Stimulated activated CD8-positive, alpha-beta memory T cell treated with anti-CD3 and anti-CD28 coated beads, Interleukin-4, amount 100 ng/mL, for 4 hours (primary cell): ENCODE measurements at places on chromosomes 6 and 20.

DNA sequence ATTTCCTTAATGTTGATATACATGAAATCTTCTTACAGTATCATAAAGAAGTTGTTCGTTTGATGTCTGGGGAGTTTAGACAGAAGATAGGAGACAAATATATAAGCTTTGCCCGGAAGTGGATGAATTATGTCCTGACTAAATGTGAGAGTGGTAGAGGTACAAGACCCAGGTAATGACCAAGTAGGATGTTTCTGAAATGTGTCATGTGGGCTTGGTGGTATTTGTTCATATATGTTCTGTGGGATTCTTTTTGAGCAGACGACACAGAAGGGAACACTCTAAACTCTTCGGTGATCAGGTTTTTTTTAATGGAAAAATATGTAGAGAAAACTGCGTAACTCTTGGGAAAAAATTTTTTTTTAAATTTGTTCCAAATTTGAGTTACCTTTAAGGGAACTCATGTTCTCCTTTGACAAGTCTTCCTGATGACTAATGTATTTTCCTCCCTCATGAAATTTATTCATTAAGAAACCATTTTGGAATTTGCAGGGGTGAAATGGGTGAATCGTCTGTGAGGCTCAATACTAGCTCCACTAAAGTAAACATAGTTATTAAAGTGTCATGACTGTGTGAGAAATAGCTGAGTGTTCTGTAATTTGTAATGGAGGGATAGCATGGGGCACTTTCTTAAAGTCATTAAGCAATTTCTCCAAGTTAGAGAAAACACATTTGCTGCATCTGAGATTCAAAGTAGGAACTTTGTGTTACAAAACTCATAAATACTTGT, 100.6 kb downstream of the MAP3K4 start:
- no peak for DNase-seq

DNA sequence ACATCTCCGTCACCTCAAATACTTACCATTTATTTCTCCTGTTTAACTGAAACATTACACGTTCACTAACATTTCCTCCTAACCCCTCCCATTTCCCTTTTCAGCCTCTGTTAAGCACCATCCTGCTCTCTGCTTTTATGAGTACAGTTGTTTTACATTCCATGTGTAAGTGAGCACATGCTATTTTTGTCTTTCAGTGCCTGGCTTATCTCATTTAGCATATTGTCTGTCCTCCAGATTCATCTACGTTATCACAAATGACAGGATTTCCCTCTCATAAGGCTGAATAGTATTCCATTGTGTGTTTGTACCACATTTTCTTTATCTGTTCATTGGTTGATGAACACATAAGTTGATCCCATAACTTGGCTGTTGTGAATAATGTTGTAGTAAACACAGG, 22.7 kb downstream of the TAF11 start:
- no peak for DNase-seq

DNA sequence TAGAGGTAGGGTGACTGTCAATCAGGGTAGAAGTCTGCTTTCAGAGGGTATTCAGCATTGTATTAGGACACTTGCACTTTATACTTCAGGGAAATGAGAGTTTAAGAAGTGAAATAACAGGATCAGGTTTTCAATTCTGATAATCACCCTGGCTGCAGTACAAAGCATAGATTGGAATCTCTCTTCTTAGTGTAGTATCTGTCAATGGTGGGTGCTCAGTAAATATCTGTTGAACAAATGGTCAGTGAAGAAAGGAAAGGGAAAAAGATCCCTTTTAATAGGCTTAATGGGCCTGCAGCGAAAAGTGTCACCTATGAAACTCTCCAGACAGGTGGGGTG, 18.7 kb downstream of the TUBB2B start:
- DNase-seq = no peak

DNA sequence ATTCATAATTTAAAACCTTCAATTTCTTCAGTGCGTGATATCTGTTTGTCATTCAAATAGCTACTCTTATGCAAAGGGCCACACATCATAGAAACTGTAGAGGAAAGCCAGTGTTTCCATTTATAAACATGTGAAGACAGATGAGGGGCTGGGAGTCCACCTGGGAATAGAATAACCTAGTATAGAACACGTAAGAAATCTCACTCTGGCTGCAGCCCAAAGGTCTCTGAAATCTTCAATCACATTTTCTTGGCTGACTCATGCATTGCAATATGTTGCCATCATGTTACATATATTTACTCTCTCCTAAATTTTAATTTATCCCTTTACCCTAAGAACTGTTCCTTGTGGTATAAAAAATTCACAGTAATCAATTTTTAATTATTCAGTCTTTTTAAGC, 123.2 kb downstream of the ELOVL4 start:
- no peak for DNase-seq

GRCh38 chr6:80938131-80938530, 814.4 kb downstream of the TENT5A start:
- DNase-seq = no peak

DNA sequence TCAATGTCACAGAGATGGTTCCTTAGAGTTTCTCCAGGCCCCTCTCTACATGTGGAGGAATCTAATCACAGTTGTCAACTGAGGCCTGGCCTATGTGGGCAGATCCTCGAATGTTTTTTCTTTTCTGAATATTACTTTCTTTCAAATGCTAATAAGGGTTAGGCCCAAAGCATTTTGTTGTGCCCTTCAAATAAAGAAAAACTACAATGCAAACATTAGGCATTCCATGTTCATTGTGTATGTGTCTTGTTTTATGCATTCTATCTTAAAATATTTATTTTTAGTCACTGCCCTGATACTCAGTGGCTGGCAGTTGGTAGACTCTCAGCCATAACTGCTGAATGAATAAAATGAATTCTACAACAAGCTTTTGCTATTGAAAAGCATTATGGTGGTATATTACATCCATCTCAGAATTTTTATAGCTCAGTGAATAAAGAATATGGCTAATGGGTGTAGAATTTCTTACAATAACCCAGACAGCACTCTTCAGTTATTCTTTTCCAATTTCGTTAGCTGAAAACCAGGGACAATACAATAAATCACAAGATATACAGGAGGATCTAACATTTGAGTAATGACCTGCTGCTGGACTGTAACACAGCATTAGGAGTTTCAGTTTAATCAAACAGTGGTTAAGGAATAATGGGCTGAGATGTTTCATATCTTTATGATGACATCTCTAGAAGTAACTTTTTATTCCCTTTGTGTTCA, 28.3 kb downstream of the RGS17 start:
- no peak for DNase-seq

- DNase-seq = no peak
Measured at GRCh38 chr6:111114482-111114881, 27.2 kb downstream of the SLC16A10 start.

- no peak for DNase-seq
Measured at GRCh38 chr6:33490198-33490597, 35.8 kb downstream of the ZBTB9 start.

- DNase-seq = no peak
Measured at GRCh38 chr6:11121851-11122250, 10.3 kb upstream of the ERVFRD-1 start.

DNA sequence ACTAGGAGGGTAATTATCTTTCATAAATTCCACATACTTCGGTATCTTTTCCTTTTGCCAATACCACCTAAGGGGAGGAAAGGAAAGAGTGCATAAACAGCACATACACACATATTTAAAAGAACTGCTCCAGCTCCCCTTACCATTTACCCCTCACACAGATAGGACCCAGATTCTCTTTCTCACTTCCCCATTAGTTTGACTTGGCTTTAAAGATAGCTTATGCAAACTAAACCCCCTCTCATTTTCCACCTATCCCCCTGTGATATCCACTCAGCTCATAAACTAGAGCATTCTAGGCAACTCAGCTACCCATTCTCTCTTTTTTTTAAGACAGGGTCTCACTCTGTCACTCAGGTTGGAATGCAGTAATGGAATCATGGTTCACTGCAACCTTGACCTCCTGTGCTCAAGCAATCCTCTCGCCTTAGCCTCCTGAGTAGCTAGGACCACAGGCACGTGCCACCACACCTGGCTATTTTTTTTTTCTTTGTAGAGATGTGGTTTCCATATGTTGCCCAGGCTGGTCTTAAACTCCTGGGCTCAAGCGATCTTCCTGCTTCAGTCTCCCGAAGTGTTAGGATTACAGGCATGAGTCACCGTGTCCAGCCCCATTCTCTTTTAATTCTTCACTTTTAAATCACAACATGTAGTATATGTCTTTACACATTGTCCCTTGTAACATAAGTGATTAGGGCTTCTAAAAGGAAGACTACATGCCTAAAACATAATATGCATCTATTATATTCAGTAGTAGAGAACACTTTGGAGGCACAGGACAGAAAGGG, 4.0 kb downstream of the FUCA2 start:
- DNase-seq = no peak

GRCh38 chr6:40328386-40328985, 258.7 kb downstream of the LRFN2 start:
- no peak for DNase-seq

GRCh38 chr20:46835418-46835817, 59.2 kb upstream of the EYA2 start:
- no peak for DNase-seq

- DNase-seq = no peak
Measured at GRCh38 chr6:127484212-127484863, 25.1 kb upstream of the KIAA0408 start.

- no peak for DNase-seq
Measured at GRCh38 chr6:158769234-158769770, 49.9 kb downstream of the EZR start.

DNA sequence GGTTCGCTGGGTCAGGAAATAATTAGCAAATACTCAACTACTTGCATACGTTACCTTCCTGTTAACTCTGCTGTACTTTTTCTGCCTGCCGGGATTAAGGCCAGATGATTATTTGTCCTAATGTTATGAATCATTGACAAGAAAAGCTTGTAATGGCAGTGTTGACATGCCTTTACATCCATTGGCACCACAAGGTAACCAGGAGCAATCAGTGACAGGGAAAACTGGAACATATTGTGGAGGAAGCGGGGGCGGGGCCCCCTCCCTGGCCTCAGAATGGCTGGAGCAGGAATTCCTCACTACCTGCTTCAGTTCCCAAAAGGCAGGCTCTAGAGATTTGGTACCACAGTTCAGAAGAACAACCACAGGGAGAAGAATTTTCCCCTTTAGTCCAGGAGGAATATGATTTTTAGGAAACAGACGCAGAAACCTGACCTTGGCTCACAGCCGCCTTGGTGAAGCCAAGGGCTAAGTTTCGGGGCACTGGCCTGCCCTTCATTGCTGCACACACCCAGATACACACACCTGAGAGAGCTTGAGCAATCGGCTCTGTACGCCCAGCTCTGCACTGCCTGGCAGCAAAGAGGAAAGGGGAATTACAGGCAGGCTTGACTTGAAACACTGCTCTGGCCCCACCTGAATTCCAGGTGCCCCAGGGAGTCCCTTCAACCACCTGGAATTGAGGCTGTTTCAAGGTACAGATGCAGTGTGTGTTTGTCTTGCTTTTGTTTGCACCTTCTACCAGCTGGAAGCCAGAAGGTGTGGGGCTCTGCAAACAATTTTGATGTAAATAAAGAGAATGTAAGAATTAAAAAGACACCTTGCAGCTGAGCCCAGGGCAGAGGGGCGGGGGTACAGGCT, 89.8 kb downstream of the MYB start:
- DNase-seq = no peak

- no peak for DNase-seq
Measured at GRCh38 chr20:995170-995569, 6.9 kb downstream of the RSPO4 start.

DNA sequence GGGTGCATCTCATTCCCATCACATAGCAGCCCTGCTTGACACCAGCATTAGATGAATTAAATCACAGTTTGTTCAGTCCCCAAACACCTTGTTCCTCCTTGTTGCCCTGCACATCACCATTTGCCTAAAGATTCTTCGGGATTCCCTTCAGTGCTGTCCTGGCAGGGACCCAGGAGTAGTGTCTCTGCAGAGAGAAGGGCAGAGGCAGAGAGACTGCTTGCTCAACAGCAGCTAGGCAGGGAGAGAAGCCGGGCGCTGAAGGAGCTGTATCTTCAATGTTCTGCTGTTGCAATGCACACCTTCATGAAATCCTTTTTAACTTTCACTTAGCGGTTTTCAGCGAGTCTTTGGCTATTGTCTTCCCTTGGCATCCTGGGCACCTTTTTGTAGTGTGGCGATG, 362.9 kb downstream of the FARS2 start:
- no peak for DNase-seq

DNA sequence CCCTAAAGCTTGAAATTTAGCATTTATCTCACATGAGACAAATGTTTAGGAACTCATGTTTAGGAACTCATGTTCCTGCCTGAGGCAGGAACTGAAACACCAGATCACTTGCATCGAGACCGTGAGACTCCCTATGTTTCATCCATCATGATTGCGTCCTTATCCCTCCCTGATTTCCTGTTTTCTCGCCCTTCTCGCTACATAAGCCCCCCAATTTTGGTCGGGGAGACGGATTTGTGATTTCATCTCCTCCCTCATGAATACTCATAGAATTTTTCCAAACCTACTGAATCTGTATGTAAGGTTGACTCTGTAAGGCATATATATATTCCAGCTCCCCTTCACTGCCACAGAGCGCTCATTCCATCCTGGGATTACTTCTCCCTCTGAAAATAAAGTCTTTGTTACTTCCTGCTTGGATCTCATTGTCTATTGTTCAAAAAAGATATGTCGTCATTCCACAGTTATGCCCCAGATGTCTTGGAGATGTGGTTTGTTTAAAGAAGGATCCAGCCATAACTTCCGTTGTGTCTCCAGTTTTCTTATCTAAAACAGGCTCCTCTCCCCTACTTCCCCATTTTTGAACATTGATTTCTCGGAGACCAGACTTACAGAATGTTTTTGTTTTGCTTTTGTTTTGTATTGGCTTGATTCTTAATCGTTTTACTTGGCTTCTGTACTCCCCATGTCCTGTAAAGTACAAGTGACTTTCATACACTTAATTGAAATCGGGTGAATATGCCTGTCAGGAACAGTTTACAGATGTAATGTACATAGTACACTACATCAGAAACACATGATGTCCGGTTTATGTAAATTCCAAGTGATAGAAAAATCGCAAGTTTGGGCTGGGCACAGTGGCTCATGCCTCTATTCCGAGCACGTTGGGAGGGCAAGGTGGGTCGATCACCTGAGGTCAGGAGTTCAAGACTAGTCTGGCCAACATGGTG, 118.7 kb downstream of the HFE start:
- DNase-seq = no peak

DNA sequence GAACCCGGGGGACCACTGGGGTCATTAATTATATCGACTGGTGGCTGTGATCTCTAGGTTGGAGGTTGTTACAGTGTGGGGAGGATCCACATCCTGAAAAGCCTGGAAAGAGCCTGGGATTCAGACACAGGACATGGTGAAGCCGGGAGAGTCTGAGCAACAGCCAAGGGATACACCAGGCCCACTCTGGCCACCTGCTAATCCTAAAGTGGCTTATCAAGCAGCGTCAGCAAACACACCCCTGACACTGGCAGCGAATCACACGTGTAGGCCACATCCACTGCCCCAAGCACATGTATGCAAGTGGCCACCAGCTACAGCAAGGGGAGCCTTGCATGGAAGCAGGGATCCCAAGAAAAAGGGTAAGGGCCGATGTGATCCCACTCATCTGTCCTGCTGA, 41.0 kb downstream of the GFOD1 start:
- DNase-seq = no peak

DNA sequence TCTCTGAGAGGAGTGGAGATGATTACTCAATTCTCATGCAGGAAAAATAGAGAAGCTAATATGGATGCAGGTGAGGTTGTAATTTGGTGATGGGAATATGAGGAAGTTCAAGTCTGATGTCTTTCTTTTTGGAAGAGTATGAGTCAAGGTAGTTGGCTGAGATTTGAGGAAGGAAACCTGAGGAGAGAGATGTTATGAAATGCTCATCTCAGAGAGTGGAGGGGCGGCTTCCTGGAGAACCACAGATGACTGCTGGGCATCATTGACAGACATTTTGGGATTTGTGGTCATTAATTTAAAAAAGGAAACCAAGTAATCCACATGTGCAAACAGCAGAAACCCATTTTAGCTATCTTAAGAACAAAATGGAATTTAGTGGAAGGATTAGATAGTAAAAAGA, 72.5 kb upstream of the UST start:
- DNase-seq = no peak
